ENCODE measurements at places on chromosomes 6 and 20. TPM values are rescaled to one million over a fixed set of nuclear protein-coding genes. Genes with fewer than 3 reads are reported as not detected.

DNA sequence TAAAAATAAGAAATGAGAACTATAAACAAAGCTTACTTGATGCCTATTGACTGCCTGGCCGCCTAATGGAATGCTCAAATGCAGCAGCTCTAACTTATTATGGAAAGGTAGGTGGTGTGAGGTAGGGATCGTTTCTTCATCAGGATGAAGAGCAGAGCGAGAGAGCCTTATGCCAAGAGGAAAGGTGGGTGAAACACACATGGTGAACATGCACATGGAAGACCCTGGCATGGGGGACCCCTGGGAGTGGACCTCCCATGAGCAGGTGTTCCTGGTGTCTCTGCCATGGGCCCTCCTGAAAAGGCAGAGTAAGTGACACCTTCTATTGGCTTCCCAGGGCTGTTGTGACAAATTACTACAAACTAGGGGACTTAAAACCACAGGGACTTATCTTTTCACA lies 130.1 kb downstream of the CDH4 start:
- no peak for DNase-seq

DNA sequence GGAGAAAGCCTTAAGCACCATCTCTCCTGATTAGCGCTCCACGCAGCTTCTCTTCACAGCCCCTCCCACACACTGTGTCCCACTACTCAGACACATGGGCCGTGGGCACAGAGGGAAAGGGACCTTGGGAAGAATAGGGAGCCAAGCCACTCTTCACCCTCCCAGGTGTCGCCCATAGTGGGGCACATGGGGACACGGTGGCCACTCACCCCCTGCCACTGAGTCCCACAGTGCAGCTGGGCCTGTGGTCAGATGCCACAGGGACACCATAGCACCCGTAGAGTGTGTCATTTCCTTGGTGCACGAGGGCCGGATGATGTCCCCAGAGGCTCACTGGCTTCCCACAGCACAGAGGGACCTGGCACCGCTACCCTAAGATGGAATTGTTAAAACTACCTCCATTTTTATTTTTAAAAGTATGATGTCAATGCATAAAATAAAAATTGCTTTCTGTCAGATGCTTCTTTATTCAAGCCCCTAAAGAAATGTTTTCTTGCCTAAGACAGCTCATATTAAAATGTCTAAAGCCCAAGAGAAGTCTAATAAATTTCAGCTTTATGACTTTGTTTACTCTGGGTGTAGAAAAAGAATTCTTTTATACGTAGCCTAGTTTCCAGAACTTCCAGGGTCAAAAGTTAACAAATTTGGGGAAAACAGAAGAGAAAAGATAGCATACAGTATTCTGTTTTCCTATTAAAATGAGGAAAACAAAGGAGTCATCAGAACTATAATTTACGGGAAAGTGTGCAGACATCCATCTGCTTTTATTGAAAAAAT lies 191.0 kb upstream of the SNX9 start:
- DNase-seq = no peak

GRCh38 chr6:17390276-17390675 lies 3.1 kb upstream of the CAP2 start:
- no peak for DNase-seq

- DNase-seq = no peak
These were observed 495.4 kb downstream of the BTBD3 start for GRCh38 chr20:12413116-12413515.

- no peak for DNase-seq
These were observed 5.4 kb upstream of the FBXO30 start for GRCh38 chr6:145819994-145820393.

Gene TRIM15
- not detected for total RNA-seq

Gene NTSR1
- total RNA-seq = 0.10 TPM

Gene EYS
- not detected for total RNA-seq

Data from T-helper 17 cell (primary cell).